Metanephros (tissue), 2 donors: ENCODE measurements at places on chromosomes 3 and 15. TPM values are rescaled to one million over a fixed set of nuclear protein-coding genes. Genes with fewer than 3 reads are reported as not detected.

RPL35A gene
- total RNA-seq = 636 TPM

TMEM212 gene
- not detected for total RNA-seq

LYZL4 gene
- not detected for total RNA-seq

DPPA2 gene
- total RNA-seq = 0.41 TPM

PDZRN3 gene
- total RNA-seq = 53.7 TPM
